ENCODE measurements at places on chromosomes 12 and 14.

DNA sequence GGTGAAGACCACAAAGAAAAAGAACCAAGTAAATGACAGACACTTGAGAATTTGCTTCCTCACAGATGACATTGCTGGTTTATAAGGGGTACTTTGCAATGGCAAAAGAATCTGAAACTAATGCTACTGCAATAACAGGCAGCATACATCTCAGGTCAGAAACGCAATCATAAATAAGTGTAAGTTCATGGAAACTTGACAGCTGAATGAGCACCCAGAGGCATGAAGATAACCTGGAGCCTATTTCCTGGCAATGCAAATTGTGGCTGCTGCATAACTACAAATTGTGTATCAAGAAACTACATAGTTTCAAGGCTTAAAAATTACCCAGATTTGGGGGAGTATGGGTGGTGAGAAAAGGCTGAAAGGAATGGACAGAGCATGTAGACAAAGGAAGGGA lies 8.5 kb upstream of the MYO1A start:
- DNase-seq: no peak

DNA sequence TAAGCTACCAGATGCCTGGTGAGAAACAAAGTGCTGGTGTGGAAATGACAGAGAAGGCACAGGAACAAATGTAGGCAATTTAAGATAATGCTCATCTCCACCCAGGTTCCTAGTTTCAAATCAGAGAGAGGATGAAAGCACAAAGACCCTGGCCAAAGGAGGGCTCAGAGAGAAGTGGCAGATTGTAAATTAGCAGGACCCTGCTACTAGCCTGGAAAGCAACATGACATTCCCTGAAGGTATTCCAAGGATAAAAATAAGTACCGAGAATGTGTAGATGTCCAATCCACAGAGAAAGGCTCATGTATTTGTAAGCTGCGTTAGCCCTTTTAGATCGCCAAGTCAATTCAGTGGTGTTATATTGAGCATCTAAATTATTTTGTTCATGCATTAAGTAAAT lies 324.0 kb downstream of the TMEM117 start:
- DNase-seq: no peak

DNA sequence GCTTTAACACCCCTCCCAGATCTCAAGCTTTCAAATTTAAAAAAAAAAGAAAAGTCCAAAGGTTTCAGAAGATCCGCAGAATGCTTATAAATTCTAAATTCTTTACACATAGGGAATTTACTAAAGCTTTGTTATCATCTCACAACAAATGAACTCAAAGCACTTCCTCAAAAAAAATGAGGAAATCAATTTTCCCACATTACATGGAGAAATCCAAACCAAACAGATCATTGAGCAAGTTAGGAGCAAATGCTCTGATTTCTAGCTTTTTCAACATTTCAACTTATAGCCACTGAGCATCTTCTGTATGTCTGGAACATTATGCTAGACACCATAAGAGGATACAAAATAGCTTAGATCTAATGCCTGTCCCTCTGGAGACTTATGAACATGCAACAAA lies 161.0 kb downstream of the CEP128 start:
- DNase-seq: no peak

DNA sequence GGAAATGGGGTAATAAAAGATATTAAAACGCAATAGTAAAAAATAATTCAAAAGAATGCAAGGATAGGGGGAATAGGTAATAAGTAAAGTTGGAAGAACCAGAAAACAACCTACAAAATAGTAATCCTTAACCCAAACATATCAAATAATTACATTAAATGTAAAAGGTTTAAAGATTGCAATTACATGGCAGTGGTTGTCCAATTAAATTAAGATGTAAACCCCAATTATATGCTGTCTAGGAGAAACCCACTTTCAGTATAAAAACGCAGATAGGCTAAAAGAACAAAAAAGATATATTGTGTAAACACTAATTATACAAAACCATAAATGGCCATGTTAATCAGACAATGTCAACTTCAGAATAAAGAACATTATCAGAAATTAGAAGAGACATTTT lies 247.3 kb downstream of the SLC25A21 start:
- DNase-seq: no peak

GRCh38 chr14:100032738-100033137 lies 32.5 kb upstream of the EVL start:
- DNase-seq: no peak

DNA sequence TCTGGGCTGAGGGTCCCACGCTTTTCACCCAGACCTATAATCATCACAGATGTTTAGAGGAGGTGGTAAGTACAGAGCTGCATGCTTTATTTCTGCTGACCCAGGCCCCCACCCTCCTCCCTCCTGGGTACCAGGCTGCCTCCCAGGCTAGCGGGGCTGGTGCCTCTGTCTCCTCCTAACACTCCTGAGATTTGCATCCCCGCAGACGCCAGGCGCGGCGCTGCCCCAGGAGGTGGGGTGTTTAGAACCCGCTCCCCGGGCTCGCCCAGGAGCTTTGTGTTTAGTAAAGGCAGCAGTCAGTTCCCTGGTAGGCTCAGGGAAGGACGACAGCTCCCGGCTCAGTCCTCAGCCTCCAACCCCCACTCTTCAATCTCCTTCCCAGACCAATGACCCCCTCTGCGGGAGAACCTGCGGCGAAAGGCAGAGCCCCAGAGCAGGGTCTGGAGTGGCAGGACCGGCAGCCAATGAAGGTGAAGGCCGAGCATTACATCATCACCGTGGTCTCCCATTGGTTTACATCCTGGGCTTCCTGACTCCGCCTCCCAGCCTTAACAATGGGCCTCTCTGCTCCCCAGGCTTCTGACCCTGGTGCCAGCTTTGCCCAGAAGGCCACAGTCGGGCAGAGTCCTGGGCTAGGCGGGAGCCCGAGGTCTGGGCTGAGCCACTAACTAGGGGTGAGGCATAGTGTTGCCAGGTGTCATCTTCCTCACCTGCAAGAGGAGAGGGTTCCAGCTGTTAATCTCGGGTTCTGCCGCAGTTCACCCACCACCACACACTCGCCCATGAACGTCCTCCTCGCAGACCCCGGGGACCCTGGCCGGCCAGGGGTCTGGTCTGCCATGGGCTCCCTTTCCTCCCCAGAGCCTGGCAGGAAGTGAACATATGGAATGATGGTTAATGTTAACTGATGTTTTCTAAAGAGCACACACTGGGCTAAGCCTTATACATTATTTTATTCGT lies 57.5 kb downstream of the CALM1 start:
- DNase-seq: peak; percentile 79

GRCh38 chr12:93763746-93764147 lies 86.6 kb downstream of the CRADD start:
- no peak for DNase-seq

DNA sequence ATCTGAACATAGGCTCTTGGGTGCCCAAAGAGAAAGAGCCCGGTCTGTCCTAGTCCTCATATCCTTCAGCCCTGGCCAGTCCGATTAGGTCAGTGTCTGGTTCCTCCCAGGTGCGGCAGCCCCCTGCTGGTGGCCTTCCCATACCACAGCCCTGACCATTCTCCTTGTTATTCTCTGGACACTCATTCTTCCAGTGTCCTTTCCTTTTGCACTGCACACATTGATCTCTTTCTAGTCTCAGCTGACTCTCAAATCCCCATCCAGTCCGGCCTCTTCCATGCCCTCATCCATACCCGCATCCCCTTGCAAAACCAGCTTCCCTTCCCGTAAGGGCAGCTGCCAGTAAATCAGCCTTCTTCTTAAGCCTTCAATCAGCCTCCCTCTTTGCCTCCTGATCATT lies 1316.3 kb downstream of the TMEM121 start:
- DNase-seq: no peak

DNA sequence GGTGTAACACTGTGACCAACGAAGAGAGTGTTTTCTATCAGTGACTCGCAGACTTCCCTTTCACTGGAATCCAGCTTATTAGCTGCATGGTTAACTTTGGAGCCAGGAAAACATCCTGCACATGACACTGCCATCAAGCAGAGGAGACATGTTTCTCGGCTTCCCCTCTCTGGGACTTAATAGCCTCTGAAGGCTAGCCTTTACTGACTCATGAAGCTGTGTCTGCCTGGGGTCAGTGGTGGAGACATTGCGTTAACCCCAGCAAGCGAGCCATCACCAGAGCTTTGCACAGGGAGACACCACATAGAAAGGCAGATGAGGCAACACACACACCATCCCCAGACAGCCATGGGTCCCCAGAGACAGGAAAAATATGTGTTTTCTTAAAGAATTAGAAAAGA lies 126.9 kb upstream of the PRICKLE1 start:
- DNase-seq: peak; percentile 40

DNA sequence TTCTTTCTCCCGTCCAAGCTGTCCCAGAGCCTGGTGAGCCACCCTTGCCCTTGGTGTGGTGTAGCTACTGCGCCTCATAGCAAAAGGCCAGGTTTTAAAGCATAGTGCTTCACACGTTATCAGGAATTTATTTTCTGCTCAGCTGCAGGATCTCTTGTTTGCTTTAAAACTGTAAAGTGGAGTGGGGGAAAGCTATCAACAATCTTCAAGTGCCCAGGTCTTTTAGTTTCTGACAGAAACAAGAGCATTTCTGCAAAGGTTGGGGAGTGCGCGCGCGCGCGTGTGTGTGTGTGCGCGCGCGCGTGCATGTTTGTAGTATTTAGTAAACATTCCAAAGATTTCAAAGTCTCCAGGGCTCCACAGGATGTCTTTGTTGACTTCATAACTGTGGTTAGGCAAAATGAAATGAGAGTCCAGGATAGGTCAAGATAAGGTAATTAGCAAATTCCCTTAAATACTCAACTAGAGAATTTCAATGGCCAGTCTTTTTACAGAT lies 45.5 kb downstream of the EML1 start:
- DNase-seq: peak; percentile 79

DNA sequence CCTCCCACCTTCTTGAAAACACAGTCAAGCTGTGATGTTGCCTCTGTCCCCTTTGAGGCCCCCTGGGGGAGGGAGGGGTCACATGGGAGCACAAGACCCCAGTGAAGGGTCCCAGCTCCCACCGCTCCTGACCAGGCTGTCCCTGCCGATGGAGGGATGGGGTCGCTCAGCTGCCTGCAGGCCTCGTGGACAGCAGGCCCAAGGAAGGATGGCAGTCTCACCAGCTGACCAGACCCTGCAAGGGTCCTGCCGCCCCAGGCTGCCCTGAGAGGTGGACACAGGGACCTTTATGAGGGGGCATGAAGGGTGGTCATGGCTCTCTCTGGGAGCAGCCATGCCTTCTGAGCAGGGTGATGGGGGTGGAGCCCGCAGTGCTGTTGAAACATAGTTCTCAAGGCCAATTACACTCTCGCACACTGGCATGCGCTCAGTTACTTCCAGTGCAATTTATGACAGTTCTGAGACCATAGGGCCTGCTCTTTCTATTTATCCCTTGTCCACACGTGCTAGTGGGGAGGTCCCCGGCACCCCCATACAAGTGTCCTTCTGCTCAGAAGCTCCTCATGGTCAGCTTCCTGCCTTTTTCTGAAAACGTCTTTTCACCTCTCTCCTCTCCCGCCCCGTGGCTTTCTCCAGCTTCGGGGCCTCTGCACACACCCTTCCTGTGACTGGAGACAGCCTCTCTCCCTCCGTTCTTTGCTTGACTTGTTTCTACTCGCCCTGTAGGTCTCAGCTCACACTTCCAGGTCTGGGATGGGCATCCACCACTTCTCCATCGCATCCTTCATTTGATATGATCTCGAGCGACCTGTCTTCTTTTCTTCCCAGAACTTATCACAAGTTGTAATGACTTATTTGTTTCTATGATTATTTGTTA lies 313.1 kb downstream of the ADGRD1 start:
- DNase-seq: no peak

All from AG10803 (cell line).